ENCODE measurements at places on chromosomes 2 and 18. TPM values are rescaled to one million over a fixed set of nuclear protein-coding genes. Genes with fewer than 3 reads are reported as not detected.

LRRC30 gene
- total RNA-seq = not detected

GPAT2 gene
- total RNA-seq = 0.83 TPM

KCNIP3 gene
- total RNA-seq = 11.2 TPM

DNA sequence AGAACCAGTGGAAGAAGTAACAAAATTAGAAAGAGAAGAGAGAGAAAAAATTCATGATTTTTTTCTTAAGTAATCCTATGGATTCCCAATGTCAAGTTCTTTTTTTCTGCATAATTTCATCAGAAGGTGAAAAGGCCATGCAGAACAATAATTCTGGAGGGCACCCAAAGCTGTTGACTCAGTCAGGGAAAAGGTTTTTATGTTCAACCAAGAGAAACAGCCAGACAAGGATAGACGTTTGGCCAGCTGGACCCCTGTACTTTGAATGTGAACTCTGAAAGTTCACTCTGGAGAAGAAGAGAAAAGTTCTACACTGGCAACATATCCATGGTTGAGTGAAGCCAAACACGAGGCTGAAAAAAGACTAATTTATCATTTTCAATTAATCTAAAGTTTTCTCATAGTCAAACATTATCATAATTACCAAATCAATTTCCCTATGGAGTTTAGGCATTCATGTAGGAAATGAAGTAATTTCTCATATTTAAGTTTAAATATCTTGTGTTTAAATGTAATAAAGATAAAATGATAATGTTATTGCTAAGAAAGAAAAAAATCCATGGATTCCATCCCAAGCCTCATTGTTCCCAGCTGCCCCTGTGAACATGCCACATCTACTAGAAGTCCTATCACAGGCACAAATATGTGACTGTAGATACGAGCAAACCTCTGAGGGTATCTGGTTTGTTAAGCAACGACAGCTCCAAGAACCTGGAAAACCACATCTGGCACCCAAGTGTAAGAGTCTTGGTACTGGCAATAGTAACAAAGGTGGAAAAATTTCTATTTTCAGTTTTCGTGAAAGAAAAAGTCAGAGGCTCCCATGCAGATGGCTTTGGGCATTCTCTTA is 742.7 kb upstream of the ACVR2A start:
- H3K36me3 ChIP-seq = no peaks in the 10 kb centered on the region
- no peaks in the 10 kb centered on the region for H3K4me1 ChIP-seq
- no peak for DNase-seq
- H3K27me3 ChIP-seq = no peaks in the 10 kb centered on the region

- H3K4me3 ChIP-seq = no peak overlapping the region
- H3K27me3 ChIP-seq = no peaks in the 10 kb centered on the region
- no peaks in the 10 kb centered on the region for H3K4me1 ChIP-seq
- H3K36me3 ChIP-seq = no peaks in the 10 kb centered on the region
Measured at GRCh38 chr2:133338224-133338623, 230.0 kb downstream of the NCKAP5 start.

DNA sequence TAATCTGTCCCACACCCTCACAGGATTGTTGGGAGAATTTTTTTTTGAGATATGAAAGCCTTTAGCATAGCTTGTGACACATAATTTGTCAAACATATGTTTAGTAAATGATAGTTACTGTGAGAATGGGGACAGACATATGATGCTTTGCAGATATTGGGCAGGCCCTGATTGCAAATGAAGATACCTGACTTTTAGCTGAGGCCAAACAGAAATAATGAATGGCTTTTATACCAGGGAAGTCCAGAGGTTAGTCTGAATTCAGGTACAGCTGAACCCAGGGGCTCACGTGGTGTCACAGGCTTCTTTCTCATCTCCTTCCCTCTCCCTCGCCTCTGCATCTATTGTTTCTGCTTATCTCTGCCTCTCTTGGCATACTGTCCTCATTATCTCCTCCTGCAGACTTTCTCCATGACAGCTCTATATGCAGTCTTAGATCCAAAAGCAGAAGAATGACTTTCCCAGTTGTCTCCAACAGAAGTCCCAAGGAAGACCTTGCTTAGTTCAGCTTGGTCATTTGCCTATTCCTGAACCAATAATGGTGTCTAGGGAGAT is 4.9 kb upstream of the WNT10A start:
- H3K4me1 ChIP-seq = peaks cover 55% of the 10 kb centered on the region
- no peak overlapping the region for H3K27ac ChIP-seq
- peaks cover 94% of the 10 kb centered on the region for H3K27me3 ChIP-seq
- DNase-seq = no peak
- no peaks in the 10 kb centered on the region for H3K36me3 ChIP-seq
- H3K4me3 ChIP-seq = no peak overlapping the region

GRCh38 chr2:97742381-97742847 is 29.0 kb downstream of the ZAP70 start:
- H3K4me3 ChIP-seq = no peak overlapping the region
- H3K36me3 ChIP-seq = peaks cover 4% of the 10 kb centered on the region
- no peaks in the 10 kb centered on the region for H3K27me3 ChIP-seq
- no peak for DNase-seq

DNA sequence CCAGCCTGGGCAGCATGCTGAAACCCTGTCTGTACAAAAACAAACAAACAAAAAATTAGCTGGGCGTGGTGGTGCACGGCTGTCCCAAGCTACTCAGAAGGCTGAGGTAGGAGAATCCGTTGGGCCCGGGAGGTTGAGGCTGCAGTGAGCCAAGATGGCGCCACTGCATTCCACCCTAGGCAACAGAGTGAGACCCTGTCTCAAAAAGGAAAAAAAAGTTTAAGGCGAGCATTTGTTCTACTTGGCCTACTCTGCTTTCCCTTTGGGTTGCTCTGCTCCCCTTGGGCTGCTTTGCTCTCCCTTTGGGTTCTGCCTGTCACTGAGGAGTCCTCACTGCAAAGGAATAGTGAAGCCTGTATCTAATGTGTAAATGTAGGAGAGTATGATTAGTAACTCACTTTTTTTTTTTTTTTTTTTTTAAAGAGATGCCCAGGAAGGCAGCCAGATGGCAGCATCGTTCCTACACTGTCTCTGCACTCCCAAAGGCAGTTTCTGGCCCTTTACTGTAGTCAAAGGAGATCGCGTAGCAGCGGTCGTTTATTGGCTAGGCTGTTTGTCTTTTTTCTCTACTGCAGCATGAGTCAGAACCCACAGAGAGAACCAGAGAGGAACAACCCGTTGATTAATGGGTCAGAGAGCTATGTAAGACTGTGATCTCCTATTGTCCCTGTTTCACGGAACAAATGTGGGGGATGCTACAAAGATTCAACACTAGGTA is 118.3 kb upstream of the CWC22 start:
- no peaks in the 10 kb centered on the region for H3K36me3 ChIP-seq
- H3K27me3 ChIP-seq = no peaks in the 10 kb centered on the region
- H3K27ac ChIP-seq = no peak overlapping the region

DNA sequence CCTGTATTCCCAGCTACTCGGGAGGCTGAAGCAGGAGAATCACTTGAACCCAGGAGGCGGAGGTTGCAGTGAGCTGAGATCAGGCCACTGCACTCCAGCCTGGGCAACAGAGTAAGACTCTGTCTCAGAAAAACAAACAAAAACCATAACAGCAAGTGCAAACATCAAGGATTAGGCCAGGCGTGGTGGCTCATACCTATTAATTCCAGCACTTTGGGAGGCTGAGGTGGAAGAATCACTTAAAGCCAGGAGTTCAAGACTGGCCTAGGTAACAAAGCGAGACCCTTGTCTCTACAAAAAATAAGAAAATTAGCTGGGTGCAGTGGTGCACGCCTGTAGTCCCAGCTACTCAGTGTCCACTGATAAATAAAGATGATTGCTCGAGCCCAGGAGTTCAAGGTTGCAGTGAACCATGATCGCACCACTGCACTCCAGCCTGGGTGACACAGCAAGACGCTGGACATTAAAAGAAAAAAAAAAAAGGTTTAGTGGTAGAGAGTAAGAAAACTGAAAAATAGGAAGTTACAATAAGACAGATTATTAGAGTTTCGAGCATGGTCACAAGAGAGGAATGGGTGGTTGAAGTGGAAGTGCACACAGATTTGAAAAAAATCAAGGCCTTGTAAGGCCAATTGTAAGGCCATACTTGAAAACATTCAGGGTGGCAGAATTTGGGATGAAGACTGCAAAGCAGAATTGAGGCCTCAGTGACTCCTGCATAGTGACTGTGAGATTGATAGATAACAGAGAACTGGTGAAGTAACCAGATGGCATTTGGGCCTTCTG is 6.4 kb upstream of the KCMF1 start:
- peaks cover 20% of the 10 kb centered on the region for H3K36me3 ChIP-seq
- H3K4me1 ChIP-seq = peaks cover 8% of the 10 kb centered on the region
- no peaks in the 10 kb centered on the region for H3K27me3 ChIP-seq
- H3K27ac ChIP-seq = no peak overlapping the region

- H3K4me1 ChIP-seq = peaks cover 24% of the 10 kb centered on the region
- no peak overlapping the region for H3K4me3 ChIP-seq
- DNase-seq = no peak
Measured at GRCh38 chr18:78861116-78861515, 118.5 kb upstream of the SALL3 start.

DNA sequence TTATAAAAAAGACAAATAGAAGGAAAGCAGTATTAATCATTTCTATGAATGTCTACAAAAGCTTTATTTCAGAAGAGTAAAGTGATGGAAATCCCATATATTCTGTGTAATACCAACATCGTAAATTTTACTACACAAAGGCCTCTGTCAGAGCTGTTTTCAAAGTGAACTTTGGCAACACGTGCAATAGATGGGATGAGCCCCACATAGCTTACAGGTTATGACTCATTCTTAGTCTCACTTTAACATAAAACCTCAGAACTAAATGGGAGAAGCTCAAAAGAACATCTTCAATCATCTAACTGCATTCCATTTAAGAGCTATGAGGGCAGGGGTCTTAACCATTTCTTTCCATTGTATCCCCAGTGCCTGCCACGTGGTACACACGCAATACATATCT is 11.5 kb downstream of the VPS4B start:
- H3K27me3 ChIP-seq = no peaks in the 10 kb centered on the region
- H3K4me1 ChIP-seq = no peaks in the 10 kb centered on the region
- H3K36me3 ChIP-seq = peaks cover 12% of the 10 kb centered on the region
- H3K27ac ChIP-seq = no peak overlapping the region
- no peak for DNase-seq

- no peak overlapping the region for H3K27ac ChIP-seq
- H3K4me3 ChIP-seq = no peak overlapping the region
- DNase-seq = no peak
- no peaks in the 10 kb centered on the region for H3K4me1 ChIP-seq
Measured at GRCh38 chr2:208638059-208638458, 231.5 kb downstream of the PTH2R start.

- peaks cover 36% of the 10 kb centered on the region for H3K4me1 ChIP-seq
- no peaks in the 10 kb centered on the region for H3K36me3 ChIP-seq
- H3K27me3 ChIP-seq = no peaks in the 10 kb centered on the region
- no peak overlapping the region for H3K4me3 ChIP-seq
Measured at GRCh38 chr2:238865015-238865719, 17.3 kb downstream of the TWIST2 start.

GRCh38 chr2:95007822-95008221 is 17.7 kb upstream of the MAL start:
- peaks cover 4% of the 10 kb centered on the region for H3K4me1 ChIP-seq
- H3K27ac ChIP-seq = no peak overlapping the region
- H3K27me3 ChIP-seq = peaks cover 4% of the 10 kb centered on the region
- no peak overlapping the region for H3K4me3 ChIP-seq

DNA sequence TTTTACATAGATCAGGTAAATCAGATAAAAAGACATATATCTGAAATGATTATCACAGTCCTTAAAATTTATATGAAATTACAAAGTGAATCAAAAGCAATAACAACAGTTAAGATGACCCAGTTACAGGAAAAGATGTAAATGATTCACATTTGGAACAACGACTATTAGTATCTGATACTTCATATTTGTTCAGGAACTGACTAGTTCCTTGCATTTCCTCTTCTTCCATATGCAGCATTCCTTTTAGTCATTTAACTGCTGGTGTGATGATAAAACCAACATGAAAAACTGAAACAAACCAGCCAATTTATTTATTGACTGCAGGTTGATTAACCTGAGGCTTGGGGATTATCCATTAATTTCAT is 75.2 kb downstream of the RBMS1 start:
- H3K27me3 ChIP-seq = no peaks in the 10 kb centered on the region
- H3K4me1 ChIP-seq = no peaks in the 10 kb centered on the region
- no peak for DNase-seq
- no peaks in the 10 kb centered on the region for H3K36me3 ChIP-seq
- H3K27ac ChIP-seq = no peak overlapping the region

GRCh38 chr18:5639131-5639530 is 95.3 kb upstream of the EPB41L3 start:
- no peak overlapping the region for H3K27ac ChIP-seq
- no peak for DNase-seq
- H3K4me3 ChIP-seq = no peak overlapping the region
- H3K36me3 ChIP-seq = no peaks in the 10 kb centered on the region

DNA sequence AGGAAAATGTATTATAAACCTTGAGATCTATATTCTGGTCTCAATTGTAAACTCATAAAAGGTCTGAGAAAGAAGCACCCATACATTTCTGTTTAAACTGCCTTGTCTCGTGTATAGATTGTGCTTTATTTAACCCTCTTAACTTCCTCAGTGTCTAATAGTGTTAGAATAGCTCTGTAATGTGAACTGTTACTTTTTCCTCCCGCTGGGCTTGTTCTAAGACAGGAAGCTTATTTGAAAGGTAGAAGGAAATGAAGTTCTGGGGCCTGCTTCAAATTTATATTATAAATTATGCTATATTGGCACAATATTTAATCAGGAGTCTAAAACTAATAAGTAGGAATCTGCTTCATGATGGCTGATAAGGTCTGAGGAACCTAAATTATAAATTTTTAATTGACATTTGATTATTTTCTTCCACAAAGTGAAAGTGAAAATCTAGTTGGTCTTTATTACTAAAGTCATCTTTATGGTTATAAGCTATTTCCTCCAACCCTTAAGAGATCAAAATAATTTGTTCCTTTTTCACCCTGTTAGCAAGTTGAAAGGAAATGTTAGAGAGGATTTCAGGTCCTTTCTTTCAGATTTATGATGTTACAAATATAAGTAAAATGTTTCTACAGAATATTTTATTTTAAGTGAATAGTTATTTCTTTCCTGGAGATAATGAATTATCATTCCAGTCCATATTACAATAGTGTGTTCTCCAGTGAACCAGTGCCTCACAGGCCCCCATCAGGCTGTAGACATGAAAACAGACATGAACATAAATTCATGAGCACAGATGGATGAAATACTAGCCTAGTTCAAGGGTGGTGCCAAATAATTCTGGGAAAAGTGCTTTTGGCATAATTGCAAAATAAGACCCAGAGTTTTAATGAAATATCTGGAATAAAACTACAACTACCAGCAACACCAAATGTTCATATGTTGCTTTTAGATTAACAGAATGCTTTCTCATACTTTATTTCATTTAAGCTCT is 7.9 kb downstream of the MFSD6 start:
- H3K36me3 ChIP-seq = no peaks in the 10 kb centered on the region
- H3K4me1 ChIP-seq = peaks cover 6% of the 10 kb centered on the region
- H3K27me3 ChIP-seq = no peaks in the 10 kb centered on the region
- H3K27ac ChIP-seq = no peak overlapping the region

DNA sequence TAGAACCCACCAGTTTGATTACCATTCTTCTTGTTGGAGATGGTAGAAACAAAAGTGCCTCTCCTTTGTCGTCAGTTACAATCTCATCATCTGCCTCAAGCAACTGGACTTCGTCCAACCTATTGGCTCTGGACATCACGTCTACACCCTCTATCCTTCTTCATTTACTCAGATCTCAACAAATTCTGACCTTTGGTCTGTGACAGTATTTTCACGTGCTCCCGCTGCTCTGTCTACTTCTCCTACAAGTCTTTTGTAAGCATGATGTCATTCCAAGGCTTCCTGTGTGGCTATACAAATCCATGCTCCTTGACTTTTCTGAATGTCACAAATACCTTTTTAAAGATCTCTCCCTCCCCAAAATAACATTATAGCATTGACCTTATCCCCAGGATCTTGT is 43.0 kb upstream of the PID1 start:
- no peak overlapping the region for H3K4me3 ChIP-seq
- no peaks in the 10 kb centered on the region for H3K36me3 ChIP-seq
- DNase-seq = no peak
- H3K27ac ChIP-seq = no peak overlapping the region
- H3K27me3 ChIP-seq = no peaks in the 10 kb centered on the region
- no peaks in the 10 kb centered on the region for H3K4me1 ChIP-seq

All from spinal cord (tissue), 10 donors.